ENCODE measurements at places on chromosomes 16 and 17.

DNA sequence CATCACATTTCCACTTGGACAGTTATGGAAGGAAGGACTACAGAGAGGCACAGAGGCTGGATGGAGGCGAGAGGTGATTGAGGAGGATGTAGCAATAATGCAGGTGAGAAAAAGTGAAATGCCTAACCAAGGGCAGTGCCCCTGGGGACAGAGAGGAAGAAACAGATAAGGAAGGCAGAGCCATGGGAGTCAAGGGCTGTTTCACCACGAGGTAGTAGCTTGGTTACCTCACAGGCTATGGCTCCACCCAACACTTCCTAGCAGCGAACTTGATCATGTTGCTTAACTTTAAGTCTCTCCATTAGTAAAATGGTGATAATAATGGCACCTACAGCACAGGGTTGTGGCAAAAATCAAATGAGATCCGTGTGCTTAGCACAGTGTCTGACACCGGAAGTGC lies 83.9 kb downstream of the YPEL2 start:
- DNase-seq: no peak

GRCh38 chr16:70324998-70325747 lies 21.5 kb upstream of the DDX19A start:
- DNase-seq: no peak

- DNase-seq: no peak
Observed at GRCh38 chr16:50126183-50126582, 26.9 kb upstream of the TENT4B start.

- no peak for DNase-seq
Observed at GRCh38 chr17:82416771-82417170, 1.4 kb upstream of the HEXD start.

DNA sequence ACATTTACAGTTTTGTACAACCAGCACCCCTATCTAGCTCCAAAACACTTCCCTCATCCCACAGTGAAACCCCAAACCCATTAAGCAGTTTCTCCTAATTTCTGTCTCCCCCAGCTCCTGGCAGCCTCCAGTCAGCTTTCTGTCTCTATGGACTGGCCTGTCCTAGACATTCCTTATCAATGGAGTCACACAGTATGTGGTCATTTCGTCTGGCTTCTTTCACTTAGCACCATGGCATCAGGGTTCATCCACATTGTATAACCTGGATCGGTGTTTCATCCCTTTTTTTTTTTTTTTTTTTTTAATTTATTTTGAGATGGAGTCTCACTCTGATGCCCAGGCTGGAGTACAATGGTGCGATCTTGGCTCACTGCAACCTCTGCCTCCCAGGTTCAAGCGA lies 68.5 kb downstream of the ZDHHC7 start:
- DNase-seq: no peak

DNA sequence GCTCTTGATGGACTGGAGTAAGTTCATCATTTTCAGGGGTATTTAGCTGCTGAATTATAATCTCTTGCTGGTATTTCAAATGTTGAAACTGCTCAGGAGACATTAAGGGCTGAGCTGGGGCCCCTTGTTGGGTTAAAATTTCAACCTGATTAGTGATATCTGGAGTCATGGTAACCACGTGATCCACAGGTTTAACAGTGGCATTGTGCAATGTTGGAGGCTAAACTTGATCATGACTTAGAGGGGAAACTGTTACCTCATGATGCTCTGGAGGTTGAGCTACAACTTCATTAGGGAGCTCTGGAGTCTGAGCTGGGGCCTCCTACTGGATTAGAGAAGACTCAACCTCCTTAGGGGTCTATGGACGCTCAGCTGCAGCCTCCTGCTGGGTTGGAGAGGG lies 17.2 kb upstream of the MPP2 start:
- no peak for DNase-seq

DNA sequence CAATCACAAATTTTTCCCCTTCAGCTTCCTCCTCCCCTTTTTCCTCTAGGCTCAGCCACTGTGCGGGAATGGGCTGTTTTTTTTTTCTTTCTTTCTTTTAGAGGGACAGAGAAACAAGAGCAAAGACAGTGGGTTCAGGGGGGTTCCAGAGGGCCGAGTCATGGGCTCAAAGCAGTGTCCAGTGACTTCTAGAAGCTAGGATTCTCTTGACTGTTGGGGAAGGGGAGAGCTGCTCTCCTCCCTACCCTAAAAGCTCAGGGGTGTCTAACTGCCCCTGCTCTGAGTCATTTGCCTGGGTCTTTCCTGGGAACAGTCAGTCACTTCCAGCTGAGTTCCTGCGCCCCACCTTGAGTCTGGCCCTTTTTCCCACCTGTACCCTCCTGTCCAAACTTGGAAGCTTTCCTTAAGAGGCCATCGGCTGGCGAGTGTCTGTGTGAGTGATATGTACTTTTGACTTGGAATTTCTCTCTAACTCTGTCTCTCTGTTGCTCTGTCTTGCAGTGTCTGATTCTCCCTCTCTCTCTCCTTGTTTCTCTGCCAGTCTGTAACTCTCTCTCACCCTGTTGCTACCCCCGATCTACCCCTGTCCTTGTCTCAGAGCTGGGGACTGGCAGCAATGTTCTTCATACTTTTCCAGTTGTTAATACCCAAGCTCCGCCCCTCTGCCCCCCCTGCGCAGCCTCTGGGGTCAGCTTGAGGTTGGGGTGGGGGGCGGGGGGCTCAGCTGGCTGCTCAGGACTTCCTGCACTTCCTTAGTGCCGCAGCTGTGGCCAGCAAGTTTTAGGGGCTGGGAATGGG lies 2.4 kb downstream of the THRA start:
- DNase-seq: no peak

GRCh38 chr16:2048116-2048543 lies 345 bp downstream of the TSC2 start:
- no peak for DNase-seq

- no peak for DNase-seq
Observed at GRCh38 chr16:27406511-27407128, 4.6 kb downstream of the IL21R start.

- no peak for DNase-seq
Observed at GRCh38 chr17:27049104-27049784, 244.7 kb upstream of the WSB1 start.

DNA sequence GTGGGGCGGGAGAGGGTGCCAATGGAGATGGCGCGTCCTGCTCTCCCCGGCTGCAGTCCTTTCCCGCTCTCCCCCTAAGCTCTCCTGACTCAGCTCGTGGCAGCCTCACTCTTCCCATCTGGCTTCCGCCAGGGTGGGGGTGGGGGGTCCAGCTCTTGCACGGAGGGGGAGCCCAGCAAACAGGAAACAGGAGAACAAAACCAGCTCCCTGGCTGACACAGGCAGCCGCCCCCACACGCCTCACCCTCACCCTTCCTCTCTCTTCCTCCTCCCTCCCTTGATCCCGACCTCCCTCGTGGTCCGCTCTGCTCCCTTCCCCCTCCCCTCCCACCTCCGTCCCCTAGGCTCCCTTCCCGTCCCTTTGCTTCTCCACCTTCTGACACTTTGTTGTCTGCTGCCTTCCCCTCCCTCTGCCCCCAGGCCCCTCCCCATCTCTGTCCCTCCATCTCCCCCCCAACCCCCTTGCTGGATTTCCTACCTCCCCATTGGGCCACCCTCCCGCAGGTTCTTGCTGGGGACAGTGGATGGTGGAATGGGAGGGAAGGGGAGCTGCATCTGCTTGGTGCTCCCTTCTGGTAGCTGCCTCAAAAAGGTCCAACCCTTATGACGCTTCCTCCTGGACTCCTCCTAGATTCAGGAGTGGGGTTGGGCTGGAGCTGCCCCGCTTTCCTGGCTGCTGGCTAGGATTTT lies 23.7 kb downstream of the ARHGAP23 start:
- DNase-seq: peak; percentile 77

- DNase-seq: no peak
Observed at GRCh38 chr16:11224096-11224893, 31.7 kb downstream of the SOCS1 start.

GRCh38 chr16:24516900-24517669 lies 22.3 kb upstream of the RBBP6 start:
- DNase-seq: peak; percentile 76

DNA sequence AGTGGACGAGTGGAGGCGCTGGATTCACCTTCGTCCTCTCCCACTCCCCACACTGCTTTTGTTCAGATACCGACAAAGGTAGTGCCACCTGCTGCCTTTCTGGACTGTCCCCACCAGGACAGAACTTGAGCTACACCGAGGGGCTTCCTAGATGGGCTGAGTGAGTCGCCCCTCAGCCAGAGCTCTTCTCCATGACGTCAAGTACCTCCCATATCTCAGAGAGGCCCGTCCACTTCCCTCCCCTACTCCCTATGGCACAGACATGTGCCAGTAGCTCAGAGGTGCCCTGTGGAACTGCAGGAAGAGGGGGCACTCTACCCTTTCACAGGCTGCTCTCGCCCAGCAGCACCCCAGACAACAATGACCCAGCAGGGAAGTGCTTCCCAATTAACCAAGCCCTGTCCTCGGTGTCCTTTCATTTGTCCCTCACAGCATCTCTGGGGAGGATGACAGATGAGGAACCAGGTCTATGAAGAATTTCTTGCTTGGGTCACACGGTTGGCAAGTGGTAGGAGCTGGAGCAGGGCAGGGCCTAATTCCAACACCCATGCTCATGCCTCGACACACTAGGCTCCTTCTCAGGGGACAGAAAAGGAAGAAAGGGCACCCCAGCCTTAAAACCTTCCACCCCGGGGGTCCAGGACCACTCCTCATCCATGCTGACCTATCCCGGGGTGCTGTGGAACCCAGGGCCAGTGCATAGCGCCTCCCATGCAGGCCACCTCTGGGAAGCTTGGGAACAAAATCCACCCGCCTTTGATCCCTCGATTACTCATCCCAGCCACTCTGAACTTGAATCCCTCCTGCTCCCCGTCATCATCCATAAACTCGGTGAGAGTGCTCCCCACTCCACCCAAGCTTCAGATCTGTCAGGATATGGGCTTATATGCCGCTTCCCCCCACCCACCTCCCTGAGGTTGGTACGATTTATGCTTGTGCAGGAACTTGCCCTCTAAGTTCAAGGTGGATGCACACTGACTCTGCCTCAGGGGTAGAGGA lies 51.7 kb downstream of the WNT3 start:
- no peak for DNase-seq

- DNase-seq: no peak
Observed at GRCh38 chr16:48816393-48816792, 206.4 kb upstream of the N4BP1 start.

GRCh38 chr16:11326084-11326736 lies 19.0 kb upstream of the RMI2 start:
- DNase-seq: no peak

DNA sequence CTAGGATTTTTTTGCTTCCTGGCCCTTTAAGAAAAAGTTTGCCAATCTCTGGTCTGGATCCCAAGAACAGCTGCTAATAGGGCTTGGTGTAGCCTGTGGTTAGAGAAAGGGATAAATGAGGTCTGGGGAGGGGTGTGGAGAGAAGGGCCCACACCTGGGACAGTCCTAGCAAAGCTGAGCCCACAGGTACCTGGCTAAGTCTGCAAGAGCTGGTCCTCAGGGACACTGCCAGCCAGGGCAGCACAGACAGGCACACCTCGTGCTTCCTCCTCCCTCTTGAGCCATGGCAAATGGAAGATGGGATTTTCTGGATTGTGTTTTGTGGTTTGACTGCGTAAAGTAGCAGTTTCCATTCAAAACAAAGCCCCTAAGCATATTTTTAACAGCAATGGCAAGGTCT lies 217.5 kb downstream of the SOX9 start:
- DNase-seq: no peak

GRCh38 chr16:73483934-73484711 lies 436.2 kb upstream of the ZFHX3 start:
- no peak for DNase-seq

GRCh38 chr17:79005063-79005861 lies 4.3 kb downstream of the CANT1 start:
- DNase-seq: no peak

GRCh38 chr16:6558126-6558525 lies 774.5 kb upstream of the RBFOX1 start:
- no peak for DNase-seq

DNA sequence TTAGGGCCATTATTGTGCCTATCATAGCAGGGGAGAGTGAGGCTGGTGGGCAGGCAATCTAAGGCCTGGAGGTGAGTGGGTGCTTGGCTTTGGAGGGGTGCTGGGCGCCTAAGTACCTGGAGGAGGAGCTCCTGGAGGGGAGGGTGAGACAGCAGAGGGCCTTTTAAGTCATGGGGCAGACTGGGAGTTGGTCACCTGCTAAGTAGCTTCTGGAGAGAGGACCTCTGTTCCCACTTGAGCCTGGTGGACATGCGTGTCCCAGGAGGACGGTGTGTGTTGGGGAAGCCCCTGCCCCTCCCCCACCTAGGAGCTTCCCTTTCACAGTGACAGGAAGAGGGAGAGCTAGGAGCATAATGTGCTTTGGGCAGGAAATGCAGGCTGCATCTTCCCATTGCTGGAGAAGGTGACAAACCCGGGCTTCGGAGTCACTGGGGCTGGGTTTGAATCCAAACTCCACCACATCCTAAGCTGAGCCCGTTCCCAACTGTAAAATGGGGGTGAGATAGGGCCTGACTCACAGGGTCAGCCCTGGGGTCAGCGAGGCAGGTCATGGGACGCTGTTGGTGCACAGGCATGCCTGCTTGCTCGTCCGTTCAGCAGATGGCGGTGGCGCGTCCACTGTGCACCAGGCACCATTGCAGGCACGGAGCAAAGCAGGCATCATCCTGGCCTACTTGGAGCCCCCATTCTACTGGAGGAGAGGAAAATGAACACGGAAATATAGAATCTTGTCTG lies 37.9 kb downstream of the CMIP start:
- DNase-seq: no peak

DNA sequence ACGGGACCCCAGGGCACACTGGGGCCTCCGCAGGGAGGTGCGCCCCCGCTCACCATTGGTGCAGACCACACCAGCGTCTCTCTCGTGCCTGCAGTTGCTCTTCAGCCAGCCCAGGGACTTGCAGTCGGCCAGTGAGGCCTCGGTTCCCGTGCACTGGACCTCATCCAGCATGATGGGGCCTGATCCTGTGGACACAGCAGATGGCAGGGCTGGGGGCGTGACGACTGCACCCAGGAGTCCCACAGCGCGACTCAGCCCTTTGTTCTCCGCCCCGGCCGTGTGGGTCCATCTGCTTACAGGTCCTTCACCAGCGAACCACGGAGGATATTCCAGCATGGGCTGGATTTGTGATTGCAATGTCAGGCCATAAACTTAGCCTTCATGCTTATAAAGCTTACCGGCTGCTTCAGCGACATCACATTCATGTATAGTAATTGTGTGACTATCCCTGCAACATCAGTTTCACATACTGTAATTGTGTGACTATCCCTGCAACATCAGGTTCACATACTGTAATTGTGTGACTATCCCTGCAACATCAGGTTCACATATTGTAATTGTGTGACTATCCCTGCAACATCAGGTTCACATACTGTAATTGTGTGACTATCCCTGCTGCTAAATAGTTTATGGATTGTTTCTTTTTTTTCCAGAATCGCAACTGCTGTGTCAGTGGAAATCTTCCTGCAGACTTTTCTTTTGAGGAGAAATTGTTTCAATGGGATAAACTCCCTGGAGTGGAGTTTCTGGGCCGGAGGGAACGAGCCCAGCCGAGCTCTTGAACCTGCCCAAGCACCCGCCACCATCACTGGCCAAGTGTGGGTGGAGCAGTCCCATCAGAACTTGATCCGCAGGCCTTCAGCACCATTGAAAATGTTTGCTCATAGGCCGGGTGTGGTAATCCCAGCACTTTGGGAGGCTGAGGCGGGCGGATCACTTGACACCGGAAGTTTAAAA lies 4.8 kb downstream of the LGALS3BP start:
- peak; percentile 67 for DNase-seq

GRCh38 chr16:6836766-6837165 lies 495.9 kb upstream of the RBFOX1 start:
- no peak for DNase-seq

- no peak for DNase-seq
Observed at GRCh38 chr17:11624976-11625375, 26.7 kb downstream of the DNAH9 start.

Data from AG09309 (cell line).